ENCODE measurements at places on chromosomes 4 and X.

- no peak for DNase-seq
These were observed 167.2 kb downstream of the SH3KBP1 start for GRCh38 chrX:19720236-19720635.

- no peak for DNase-seq
These were observed at the start of gene RBM46 for GRCh38 chr4:154781126-154781982. TSS of gene RBM46 (plus strand) at chr4:154781272. CDS start at chr4:154796753, 15,481 bp downstream.

GRCh38 chr4:63906660-63907183 is 502.5 kb downstream of the TECRL start:
- no peak for DNase-seq

DNA sequence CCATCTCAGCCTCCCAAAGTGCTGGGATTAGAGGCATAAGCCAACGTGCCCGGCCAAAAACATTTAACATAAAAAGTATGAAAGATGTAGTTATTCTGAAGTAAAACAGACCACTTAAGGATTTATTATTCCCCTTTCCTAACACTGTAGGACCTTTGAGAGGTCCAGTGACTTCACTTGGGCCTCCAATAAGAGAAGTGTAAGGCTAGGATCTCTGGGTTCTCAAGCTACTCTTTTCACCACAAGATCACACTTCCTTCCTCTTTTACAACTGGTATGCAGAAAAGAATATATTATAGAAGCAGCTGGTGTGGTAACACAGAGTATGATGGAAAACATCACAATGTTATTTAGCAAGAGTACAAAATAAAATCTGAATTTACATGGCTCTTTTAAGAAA is 30.2 kb upstream of the CCNG2 start:
- DNase-seq = no peak

DNA sequence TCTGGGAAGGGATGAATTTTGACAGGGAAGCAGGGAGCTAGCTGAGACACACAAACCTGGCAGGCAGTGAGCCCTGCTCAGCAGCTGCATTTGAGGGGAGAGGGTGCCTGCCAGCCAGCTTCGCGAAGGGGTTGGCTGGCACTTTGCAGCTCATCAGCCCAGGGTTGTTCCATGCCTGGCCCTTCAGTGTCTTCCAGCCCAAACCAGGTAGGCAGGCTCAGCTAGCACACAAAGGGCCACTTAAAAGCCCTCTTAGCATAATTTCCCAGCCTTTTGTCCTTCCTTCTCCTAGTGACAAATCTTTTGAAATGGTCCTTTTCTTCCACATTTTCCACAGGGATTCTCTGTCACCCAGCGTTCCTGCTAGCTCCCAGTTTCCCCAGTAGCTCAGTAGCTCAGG is 4.3 kb upstream of the FRMPD3 start:
- DNase-seq = no peak

DNA sequence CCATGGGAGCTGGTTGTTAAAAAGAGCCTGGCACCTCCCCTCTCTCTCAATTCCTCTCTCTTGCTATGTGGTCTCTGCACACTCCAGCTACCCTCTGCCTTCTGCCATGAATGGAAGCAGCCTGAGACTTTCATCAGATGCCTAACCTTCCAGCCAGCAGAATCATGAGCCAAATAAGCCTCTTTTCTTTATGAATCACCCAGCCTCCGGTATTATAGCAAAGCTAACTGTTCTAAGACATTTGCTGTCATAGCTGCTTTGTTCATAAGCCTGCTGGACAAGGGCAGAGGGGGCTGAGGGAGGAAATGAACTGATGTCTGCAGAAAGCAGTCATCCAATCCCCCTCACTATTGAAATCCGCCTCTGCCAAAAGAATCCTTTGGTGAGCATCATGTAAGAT is 196.7 kb downstream of the ZNF330 start:
- no peak for DNase-seq

DNA sequence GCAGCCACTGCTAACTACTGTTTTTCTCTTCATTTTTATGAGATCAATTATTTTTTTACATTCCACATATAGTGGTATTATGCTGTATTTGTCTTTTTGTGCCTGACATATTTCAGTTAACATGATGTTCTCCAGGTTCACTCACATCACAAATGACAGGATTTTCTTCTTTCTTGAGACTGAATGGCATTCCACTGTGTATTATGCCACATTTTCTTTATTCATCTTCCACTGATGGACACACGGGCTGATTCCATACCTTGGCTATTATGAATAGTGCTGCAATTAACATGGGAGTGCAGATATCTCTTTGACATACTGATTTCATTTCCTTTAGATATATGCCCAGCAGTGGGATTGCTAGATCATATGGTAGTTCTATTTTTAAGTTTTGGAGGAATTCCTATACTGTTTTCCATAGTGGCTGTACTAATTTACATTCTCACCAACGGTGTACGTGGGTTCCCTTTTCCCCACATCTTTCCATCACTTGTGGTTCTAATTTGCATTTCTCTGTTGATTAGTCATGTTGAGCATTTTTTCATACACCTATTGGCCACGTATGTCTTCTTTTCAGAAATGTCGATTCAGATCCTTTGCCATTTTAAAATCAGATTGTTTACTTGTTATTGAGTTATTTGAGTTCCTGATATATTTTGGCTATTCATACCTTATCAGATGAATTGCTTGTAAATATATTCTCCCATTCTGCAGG is 14.9 kb upstream of the ZCCHC4 start:
- DNase-seq = no peak

All from iPS DF 6.9 (cell line).